CD4-positive, alpha-beta T cell treated with Interleukin-17A for 1 hour (primary cell): ENCODE measurements at places on chromosomes 7 and 10.

GRCh38 chr10:102072673-102073527, 7.8 kb downstream of the HPS6 start:
- peak; percentile 86 for DNase-seq

GRCh38 chr10:60573336-60573735, 183.7 kb upstream of the ANK3 start:
- DNase-seq = no peak

- no peak for DNase-seq
Measured at GRCh38 chr7:55110282-55110992, 91.6 kb downstream of the EGFR start.

DNA sequence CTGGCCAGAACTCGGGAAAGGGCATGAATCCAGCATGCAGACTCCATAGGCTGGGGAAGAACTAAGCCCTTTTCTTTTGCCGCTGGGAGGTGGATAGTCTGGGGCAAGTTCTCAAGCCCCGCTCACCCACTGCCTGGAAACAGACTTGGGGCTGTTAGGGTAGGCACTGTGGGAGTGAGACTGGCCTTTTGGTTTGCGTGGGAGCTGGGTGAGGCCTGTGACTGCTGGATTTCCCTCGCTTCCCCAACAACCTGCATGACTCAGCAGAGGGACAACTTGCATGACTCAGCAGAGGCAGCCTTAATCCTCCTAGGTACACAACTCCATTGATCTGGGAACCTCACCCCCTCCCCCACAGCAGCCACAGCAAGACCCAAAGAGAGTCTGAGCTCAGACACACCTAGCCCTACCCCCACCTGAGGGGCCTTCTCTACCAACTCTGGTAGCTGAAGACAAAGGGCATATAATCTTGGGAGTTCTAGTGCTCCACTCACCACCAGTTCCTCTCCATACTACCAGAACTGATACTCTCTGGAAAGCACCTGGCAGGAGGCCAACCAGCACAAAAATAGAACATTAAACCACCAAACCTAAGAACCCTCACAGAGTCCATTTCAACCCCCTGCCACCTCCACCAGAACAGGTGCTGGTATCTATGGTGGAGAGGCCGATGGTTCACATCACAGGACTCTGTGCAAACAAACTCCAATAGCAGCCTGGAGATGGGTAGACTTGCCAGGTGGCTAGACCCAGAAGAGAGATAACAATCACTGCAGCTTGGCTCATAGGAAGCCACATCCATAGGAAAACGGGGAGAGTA, 81.4 kb upstream of the LAMB4 start:
- no peak for DNase-seq

GRCh38 chr10:72732521-72732920, 40.6 kb downstream of the MCU start:
- no peak for DNase-seq

GRCh38 chr7:149257146-149257545, 4.8 kb upstream of the ZNF783 start:
- no peak for DNase-seq

- no peak for DNase-seq
Measured at GRCh38 chr10:101831169-101831811, 12.3 kb downstream of the KCNIP2 start.

DNA sequence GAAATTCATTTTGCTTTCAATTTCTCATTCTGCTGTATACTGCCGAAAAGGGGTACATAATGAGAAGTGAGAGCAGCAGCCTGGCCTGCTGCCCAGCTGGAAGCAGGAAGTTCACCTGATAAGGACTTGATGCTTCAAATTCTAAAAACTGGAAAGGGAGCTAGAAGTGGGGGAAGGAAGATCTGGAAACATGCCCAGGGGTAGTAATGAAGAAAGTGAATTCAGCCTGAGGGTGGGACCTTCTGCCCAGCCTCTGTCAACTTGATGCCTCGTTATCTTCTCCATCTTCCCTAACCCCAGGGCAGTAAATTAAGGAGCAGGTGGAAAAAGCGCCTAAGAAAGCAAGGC, 69.4 kb downstream of the ARMH3 start:
- DNase-seq = no peak

GRCh38 chr10:34649385-34649784, 165.7 kb downstream of the PARD3 start:
- no peak for DNase-seq

DNA sequence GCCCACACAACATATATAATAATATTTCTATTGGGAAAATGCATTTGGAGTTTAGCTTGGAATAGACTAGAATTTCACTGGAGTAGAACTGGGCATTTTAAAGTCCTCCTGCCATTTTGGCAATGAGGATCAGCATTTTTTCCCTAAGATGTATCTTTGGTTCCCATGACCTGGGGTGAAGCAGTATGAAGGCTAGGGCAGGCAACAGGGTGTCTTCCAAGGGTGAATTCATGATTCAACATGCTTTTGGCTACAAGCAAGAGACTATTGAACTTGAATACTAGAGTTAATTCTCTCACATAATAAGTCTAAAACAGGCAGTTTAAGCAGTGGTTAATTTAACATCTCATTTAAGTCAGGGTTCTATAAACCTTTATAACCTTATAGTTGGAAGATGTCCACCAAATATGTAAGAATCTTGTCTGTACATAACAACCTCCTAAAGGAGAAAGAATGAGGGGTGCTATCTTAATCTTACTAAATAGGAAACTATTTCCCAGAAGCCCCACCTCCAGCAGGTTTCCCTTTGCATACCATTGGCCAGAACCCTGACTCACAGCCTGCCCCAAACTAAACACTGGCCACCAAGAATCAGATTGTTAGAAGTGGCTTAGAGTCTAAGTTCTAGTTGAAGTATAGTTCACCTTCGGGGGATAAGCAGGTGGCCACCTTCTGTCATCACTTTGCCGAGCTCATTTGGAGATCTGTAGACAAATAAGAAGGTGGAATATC, 96.0 kb upstream of the PRPS1L1 start:
- DNase-seq = no peak

DNA sequence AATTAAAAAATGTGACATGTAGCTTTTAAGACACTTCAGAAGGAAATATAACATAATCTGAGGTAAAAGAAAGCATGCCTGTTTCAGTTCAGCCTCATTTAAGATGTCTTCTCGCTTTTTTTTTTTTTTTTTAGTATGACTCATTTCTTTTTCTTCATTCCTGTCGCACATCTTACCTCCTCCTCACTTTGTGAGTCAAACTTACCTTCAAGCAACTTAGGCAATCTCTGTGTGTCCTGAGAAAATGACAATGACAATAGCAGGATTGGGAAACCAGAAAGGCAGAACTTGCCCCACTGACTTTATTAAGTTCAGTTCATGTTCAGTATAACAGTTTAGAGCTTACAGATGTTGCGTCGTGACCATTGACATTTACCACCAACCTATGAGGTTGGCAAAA, 7.7 kb downstream of the PTN start:
- DNase-seq = no peak

DNA sequence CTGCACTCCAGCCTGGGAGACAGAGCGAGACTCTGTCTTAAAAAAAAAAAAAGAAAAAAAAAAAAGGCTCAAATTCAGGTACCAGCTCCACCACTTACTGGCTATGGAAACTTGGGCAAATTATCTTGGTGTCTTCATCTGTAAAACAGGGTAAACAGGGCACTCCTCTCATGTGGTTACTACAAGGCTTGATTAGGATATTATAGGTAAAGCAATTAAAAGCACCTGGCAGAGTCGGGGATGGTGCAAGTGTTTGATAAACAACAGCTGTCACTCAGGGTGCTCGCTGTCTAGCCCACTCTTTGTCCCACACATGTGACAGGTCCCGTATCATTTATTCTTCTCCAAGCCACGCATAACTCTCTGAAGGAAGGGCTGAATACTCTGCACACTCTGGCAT, 96.9 kb downstream of the SORBS1 start:
- DNase-seq = no peak

- no peak for DNase-seq
Measured at GRCh38 chr10:4545062-4545461, 280.9 kb upstream of the AKR1E2 start.

DNA sequence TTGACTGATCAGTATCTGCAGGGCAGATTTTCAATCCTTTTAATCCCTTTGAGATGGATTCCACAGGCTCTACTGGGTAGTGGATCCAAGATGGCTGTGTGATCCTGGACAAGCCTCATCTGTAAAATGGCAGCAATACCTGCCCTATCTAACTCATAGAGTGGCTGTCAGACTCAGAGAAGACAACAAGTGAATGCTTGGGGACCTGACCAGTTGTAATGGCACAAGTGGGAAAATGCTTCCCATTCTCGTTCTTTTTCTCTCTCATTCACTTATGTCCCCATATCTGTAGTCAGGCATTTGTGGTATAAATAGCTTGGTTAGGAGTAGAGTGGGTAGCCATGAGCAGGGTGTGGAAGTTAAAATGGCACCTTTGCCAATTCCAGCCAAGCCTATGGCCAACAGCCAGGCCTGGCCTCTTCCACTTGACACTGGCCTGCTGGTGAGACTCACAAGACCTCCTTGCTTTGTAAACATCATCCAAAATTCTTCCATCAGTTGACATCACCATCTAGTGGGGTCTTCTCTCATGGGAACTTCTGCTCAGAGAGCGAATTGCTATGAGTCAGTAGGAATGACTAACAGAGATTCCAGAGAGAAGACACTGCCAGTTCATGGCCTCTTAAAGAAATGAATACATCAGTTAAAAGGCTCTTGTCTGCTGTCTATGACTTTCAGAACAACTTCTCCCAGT, 150.1 kb downstream of the PLPP4 start:
- DNase-seq = no peak

DNA sequence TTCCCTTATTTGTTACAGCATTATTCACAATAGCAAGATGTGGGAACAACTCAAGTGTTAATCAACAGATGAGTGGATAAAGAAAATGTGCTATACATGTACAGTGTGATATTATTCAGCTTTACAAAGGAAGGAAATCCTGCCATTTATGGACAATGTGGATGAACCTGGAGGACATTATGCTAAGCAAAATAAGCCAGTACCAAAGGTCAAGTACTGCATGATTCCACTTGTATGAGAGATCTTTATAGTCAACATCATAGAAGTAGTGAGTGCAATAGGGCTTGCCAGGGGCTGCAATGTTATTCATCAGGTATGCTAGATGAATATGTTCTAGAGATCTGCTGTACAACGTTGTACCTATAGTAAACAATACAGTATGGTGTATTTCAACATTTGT, 138.5 kb upstream of the AGR3 start:
- no peak for DNase-seq

- no peak for DNase-seq
Measured at GRCh38 chr10:24344279-24344678, 135.3 kb downstream of the KIAA1217 start.

DNA sequence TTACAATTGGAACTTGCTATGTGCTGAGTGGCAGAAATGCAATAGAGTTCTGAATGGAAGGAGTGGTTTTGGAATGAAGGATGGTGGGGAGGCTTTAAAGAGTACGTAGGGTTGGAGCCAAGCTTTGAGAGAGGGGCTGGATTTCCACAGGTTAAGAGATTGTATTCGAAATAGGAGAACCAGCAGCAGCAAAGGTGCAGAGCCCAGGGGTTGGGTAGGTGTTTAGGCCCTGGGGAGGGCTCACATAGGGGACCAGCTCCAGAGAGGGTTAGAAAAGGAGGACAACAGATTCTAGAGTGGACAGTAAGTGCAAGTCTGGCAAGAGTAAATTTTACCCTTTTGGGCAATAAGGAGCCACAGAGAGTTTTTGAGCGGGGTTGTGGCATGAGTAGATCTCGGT, 297.2 kb downstream of the RPS24 start:
- no peak for DNase-seq

GRCh38 chr10:73252445-73253224, at the start of gene MRPS16:
MRPS16 (minus strand) TSS chr10:73252644; CDS start chr10:73252482, 162 bp downstream.
- peak; percentile 95 for DNase-seq

DNA sequence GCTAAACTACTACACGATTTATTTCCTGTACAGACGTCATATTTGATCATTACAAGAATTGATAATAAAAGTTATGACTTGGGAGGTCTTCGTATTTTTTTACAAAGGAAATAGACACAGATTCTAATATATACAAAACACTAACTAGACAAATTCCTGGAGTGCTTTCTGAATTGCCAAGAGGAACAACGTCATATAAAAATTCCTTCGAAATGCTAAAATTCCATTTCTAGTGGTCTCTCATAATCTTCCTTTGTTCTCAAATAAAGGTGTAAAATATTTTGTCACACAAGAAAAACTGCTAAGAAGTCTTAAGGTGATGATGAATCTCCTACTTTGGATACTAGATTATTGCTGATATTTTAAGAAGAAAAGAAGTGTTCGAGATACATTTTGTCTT, 85.4 kb downstream of the CDK6 start:
- no peak for DNase-seq

GRCh38 chr7:107468824-107469223, 1.0 kb upstream of the GPR22 start:
- no peak for DNase-seq

DNA sequence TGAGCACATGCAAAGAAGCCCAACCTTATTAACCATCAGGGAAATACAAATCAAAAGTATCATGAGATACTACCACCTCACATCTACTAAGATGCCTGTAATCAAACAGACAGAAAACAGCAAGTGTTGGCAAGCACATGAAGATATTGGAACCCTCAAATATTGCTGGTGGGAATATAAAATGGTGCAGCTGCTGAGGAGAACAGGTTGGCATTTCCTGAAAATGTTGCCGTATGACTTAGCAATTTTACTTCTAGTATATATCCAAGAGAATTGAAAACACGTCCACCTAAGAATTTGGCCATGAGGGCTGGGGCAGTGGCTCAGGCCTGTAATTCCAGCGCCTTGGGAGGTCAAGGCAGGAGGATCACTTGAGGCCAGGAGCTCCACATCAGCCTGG, 39.4 kb upstream of the TNRC18 start:
- DNase-seq = no peak

DNA sequence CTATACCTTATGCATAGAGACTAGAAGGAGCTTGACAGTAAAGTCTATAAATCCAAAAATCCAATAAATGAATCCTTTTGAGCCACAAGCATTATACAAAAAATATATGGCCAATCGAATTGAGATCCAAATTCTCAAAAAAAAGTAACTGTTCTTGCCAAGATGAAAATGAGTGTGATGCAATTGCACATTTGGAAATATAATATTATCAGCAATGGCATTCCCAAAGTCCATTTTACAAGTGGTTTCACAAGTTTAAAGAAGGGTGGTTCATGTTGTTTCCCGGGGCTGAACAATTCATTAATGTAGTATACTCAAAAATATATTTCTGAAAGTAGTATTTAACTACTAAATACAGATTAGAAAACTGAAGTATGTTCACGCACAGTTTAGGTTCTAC, 7.3 kb downstream of the RP9 start:
- DNase-seq = no peak

GRCh38 chr10:64365663-64366062, 844.5 kb downstream of the REEP3 start:
- DNase-seq = no peak

DNA sequence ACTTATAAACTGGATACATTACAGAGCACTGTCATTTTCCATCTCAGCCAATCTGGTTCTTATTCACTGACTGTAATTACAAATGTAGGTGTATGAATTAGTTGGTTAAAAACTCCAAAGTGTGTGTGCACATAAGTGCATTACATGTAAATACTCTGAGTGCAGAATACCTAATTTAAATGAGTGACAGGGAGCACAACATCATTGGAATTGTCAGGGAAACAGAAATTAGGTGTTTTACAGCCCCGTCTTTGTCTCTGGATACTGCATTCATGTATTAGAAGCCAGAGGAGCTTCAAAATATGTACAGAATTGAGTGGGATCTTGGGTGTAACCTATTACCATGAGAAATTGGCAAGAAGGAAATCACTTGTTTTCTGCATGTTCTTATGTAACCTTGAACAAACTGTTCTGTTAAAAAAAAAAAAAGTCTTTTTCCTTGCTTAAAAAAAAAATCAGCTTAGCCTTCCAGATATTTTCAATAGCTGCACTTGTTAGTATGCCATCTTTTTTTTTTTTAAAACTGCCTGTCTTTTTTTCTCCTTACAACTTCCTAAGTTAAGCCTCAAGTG, 31.1 kb downstream of the CELF2 start:
- DNase-seq = no peak
